ENCODE measurements at places on chromosomes 2 and 18.

DNA sequence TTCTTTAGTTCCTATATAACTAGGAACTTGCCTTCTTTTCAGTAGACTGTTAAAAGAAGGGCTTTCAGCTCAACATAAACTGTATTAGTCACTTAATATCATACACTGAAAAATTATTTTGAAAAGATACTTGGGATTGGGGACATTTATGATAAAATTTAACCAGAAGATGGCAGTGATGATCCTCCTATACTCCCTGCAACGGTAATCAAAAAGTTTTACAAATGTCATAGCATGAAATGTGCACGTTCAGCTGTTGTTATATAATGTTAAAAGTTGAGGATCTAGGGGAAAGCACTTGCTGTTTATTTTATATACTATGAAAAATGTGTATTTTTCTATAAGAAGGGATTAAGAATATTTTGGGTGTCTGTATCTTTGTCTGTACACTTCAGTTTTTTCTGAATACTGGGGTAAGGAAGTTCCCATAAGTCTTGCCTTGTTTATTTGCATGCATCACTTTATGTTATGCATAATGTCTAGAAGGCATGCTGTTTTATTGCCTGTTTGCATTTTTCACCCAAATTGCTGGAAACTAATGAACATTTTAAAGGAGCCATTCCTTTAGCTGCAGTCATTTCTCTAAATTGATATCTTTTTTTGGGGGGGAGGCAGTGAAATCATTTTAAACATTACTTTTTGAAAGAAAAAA lies 19.0 kb downstream of the DYNC1I2 start:
- DNase-seq: no peak

- DNase-seq: no peak
Measured at GRCh38 chr2:112959109-112959812, 18.5 kb upstream of the IL36G start.

DNA sequence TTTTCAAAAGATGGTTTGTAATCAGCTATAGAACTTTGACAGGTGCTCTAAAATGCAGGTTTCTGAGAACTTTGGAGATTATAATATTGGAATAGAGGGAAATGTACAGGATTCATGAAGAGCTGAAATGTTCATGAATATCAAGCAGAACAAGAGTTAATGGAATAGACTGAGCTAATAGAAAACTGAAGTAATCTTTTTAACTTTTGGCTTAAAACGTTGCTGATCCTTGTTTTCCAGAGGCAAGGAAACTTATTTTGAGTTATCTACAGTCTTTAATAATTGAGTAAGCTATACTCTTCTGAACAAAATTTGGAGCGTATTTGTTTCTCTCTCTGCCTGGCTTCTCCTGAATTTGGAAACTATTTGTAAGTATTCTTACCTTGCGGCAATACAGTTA lies 10.8 kb upstream of the IL18RAP start:
- no peak for DNase-seq

GRCh38 chr2:178328037-178328436 lies 122.9 kb downstream of the PRKRA start:
- no peak for DNase-seq

- no peak for DNase-seq
Measured at GRCh38 chr2:20516291-20516645, 69.4 kb downstream of the RHOB start.

GRCh38 chr2:240972636-240973521 lies 25.5 kb upstream of the SNED1 start:
- no peak for DNase-seq

DNA sequence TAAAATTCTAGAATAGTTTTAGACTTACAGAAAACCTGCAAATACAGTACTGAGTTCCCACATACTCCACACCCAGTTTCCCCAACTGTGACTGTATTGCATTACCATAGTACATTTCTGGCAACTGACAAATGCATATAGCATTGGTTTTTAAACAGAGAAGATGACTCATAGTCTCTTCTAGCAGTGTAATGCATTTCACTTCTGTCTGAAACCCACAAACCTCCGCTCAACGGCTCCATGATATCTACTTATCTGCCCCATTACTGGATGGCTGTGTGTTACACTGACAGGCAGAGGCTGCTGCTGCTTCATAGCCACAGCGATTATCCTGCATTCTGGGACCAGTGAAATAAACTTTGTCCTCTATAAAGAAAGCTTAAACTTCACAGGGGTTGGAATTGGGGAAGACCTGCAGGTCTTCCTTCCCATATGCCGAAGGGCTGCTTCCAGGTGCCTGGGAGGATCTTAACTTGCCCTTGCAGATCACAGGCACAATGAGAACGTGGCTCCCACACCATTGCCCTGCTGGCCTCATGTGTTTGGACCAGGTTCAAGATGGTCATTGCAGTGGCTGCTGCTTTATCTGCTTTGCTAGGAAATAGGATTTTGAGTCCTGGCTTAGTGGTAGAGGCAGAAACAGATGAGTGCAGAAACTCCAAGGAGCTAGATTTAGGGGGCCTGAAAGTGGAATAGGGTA lies 742.6 kb upstream of the HS6ST1 start:
- no peak for DNase-seq

DNA sequence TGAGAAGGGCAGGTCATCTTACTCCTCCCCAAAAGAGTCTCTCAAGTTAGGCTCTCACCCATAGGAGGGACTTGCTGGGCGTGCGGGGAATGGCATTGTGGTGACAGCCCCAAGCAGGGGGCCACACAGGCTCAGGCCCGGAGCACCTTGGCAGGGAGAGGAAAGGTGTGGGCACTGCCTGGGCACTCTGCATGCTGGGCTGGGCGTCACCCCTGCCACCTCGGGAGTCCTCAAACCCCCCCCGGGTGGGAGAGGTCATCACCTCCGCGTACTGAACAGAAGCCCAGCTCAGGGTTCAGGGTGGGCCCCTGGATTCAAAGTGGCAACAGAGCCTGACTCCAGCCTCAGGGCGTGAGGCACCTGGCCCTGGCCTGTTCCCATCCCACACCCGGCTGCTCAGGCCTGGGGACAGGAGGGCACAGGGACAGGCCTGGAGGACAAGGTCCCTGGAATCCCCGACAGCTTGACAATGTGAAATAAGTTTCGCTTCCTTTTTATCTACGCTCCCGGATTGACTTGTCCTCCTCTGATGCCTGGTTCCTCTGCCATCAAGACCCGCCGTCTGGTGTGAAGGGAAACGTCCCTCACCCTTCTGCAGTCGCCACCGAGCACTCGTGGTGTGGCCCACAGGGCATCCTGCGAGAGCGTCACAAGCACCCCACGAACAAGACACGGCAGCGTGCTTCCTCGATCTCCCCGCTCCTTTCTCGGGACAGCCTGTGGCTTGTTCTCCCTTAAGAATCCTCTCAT lies 97.8 kb downstream of the HDAC4 start:
- DNase-seq: no peak

- DNase-seq: no peak
Measured at GRCh38 chr18:23244401-23244800, 109.1 kb downstream of the CABLES1 start.

DNA sequence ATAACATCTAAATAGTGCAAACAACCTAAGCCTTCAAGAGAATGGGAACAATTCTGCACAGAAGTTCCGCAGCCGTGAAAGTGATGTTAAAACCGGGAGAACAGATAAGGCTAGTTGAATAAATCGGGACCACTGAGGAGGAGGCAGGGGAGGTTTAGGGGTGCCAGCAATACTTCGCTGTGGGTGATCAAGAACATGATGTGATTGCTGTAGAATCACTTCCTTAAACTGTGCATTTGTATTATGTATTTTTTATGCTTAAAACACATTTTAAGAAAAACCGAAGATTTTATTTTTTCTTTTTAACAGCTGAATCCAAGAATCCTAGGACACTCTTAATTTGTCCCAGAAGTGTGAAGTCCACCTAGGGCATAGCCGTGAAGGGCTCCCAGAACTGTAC lies 33.6 kb downstream of the TTC32 start:
- DNase-seq: no peak

DNA sequence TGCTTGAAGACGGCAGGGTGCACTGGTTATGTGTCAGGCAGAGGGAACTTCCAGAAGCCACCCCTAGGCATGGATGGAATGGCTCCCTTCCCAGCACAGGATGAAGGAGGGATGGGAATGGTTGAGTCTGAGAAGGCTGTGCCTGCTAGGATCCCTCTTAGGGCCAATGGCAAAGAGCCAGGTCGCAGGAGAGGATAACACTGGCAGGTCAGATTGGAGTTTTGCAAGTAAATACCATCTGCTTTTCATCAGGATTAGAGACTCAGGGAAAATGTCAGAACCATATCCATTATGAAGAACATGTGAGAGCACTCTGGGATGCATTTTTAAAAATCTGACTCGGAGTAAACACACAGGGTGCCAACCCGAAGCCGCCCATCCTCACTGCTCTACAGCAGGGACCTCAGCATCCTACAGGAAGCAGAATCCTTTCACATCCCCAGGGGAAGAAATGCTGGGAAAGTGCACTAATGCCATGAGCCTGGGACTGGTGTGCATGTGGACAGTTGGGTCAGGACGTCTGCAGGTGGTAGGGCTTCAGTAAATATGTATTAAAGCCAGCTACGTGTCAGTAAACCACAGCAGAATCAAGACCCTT lies 139.9 kb downstream of the MYT1L start:
- no peak for DNase-seq

GRCh38 chr2:138274421-138275291 lies 226.9 kb upstream of the SPOPL start:
- no peak for DNase-seq

DNA sequence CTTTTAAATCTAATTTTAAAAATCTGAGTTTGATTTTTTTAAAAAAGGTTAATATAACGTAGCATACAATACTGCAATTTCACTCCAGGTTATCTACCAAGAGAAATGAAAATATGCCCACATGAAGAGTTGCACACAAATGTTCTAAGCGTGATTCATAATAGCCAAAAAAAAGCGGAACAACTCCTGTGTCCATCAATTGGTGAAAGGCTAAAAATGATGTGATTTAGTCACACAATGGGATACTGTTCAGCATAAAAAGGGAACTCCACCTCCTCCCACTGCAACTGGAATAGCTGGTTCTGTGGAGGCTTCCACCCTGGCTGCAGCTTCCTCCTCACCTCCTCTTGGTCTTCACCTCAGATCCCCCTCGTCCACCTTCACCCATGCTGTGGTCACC lies 132.8 kb downstream of the PIK3C3 start:
- no peak for DNase-seq

- DNase-seq: no peak
Measured at GRCh38 chr2:85503168-85503850, 35.7 kb upstream of the MAT2A start.

DNA sequence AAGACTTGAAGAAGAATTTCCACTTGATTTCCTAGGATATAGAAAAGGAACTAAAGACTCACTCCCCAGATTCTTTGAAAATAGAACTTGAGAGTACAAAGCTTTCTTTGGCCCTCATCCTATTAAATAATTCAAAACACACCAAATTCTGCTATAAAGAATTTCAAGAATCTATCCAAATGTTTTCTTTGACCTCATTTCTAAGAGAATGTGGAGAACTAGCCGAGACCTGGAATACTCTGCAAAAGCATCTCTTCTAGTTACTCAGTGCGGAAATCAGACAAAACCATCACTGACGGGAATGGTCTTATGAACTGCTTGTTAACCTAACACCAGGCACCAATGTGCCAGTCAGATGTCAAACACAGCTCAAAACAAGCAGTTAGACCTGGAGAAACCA lies 44.2 kb upstream of the ARL5A start:
- no peak for DNase-seq

- no peak for DNase-seq
Measured at GRCh38 chr18:76460482-76460881, 34.6 kb downstream of the ZNF516 start.

GRCh38 chr18:44689736-44690135 lies 9.0 kb downstream of the SETBP1 start:
- no peak for DNase-seq

DNA sequence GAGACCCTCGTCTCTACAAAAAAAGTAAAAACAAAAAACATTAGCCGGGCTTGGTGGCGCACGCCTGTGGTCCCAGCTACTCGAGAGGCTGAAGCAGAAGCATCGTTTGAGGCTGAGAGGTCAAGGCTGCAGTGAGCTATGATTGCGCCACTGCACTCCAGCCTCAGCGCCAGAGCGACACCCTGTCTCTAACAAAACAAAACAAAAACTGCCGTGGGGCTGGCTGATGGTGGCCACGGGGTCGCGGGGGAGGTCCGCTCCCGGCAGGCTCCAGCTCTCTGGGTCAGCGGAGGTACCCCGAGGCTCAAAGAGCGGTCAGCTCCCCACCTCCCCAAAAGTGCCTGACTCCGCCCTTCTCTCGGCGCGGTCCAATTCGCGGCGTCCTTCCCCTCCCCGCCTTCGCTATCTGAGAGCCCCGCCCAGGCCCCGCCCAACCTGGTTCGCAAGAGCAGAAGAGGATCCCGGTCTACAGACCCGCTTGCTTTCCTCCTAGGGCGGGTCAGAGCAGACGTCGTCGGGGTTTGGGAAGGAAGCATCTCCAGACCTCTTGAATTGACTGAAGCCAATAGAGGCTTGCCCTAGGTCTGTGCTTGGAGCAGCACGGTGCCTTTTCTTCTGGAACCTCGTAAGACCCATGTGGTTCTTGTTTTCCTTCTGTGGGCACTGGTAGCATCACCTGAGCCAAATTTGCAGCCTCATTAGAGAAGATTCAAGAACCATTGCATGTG lies 7.8 kb downstream of the RAX start:
- no peak for DNase-seq

GRCh38 chr2:62175728-62176127 lies 20.2 kb upstream of the B3GNT2 start:
- DNase-seq: no peak

GRCh38 chr2:25938345-25938744 lies 44.0 kb downstream of the KIF3C start:
- no peak for DNase-seq

GRCh38 chr18:79584491-79585394 lies 94.9 kb upstream of the CTDP1 start:
- DNase-seq: no peak

- no peak for DNase-seq
Measured at GRCh38 chr2:68689553-68690537, 44.8 kb upstream of the ARHGAP25 start.

Data from NCI-H187 treated with DMSO at 0.1 percent for 48 hours (cell line).